ENCODE measurements at places on chromosomes 2 and 18.

DNA sequence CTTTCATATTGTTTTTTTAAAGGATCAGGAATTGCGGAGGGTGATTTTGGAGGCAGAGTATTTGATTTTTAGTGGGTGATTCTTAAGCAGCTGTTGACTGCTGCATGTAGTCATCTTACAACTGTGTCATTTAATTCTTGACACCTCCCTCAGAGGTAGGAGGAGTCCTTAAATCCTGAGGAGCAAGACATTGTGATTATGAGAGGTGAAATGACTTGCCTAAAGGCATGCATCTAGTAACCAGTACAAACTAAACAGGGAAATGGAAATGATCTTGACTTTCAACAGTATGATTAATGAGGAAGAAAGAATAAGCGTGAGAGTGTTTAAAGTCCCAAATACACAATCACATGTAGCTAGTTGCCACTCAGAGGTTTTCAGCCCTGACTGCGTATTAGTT is 440.7 kb downstream of the THSD7B start:
- DNase-seq, result no peak

DNA sequence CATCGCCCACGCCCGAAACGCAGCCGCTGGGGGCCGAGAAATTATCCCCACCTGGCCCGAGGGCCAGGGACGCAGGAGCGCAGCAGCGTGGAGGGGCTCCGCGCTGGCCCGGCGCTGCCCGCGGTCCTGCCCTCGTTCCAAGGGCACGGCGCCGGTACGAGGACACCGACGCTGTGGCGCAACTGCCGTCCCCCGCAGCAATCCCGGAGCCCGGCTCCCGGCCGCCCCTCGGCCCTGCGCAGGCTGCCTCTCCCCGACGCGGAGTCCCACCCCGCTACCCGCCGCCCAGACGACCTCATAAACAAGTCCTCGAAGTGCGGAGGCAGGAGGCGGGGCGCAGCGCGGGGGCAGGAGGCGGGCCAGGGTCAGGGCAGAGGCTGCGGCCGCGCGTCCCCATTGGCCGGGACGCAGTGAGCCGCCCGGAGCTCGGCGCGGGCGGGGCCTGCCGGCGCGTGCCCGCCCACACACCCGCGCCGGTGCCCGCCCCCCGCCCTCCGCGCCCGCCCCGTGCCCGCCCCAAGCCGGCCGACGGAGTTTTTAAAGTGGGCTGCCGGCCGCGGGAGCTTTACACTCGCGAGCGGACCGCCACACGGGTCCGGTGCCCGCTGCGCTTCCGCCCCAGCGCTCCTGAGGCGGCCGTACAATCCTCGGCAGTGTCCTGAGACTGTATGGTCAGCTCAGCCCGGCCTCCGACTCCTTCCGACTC is at the start of gene EPAS1:
Gene EPAS1, plus strand, starts transcription at position 568 of the 706 bp plus-strand sequence. CDS start 505 bp downstream, outside the sequence.
- peak; percentile 76 for DNase-seq

GRCh38 chr2:94861308-94862152 is 9.7 kb upstream of the TEKT4 start:
- DNase-seq, result no peak

DNA sequence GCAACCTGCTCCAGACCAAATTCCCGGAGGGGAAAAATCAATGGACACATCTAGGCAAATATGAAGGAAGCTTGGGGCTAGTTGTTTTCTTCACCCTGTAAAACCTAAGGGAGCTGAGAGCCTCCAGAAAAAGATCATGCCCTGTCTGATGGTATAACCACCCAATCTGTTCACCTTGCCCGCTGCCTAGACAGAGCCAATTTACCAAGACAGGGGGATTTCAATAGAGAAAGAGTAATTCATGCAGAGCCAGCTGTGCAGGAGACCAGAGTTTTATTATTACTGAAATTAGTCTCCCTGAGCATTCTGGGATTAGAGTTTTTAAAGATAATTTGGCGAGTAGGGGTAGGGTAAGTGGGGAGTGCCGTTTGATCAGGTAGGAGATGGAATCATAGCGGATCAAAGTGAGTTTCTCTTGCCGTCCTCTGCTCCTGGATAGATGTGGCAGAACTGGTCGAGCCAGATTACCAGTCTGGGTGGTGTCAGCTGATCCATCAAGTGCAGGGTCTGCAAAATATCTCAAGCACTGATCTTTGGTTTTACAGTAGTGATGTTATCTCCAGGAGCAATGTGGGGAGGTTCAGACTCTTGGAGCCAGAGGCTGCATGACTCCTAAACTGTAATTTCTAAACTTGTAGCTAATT is 35.1 kb upstream of the B4GALT6 start:
- no peak for DNase-seq

- DNase-seq, result no peak
Measured at GRCh38 chr2:120979921-120980320, 244.3 kb downstream of the GLI2 start.
